Stimulated activated CD4-positive, alpha-beta T cell treated with anti-CD3 and anti-CD28 coated beads, Interleukin-4, amount 100 ng/mL, for 48 hours (primary cell): ENCODE measurements at places on chromosomes 16 and 17.

- DNase-seq = peak; percentile 79
These were observed 3.5 kb upstream of the NHERF1 start for GRCh38 chr17:74744714-74745547.

GRCh38 chr17:74758848-74759168 is 10.4 kb downstream of the NHERF1 start:
- DNase-seq = no peak

- DNase-seq = peak; percentile 59
These were observed 6.9 kb upstream of the ACTG1 start for GRCh38 chr17:81519284-81520020.

GRCh38 chr16:83206426-83206825 is 579.7 kb downstream of the CDH13 start:
- DNase-seq = no peak

DNA sequence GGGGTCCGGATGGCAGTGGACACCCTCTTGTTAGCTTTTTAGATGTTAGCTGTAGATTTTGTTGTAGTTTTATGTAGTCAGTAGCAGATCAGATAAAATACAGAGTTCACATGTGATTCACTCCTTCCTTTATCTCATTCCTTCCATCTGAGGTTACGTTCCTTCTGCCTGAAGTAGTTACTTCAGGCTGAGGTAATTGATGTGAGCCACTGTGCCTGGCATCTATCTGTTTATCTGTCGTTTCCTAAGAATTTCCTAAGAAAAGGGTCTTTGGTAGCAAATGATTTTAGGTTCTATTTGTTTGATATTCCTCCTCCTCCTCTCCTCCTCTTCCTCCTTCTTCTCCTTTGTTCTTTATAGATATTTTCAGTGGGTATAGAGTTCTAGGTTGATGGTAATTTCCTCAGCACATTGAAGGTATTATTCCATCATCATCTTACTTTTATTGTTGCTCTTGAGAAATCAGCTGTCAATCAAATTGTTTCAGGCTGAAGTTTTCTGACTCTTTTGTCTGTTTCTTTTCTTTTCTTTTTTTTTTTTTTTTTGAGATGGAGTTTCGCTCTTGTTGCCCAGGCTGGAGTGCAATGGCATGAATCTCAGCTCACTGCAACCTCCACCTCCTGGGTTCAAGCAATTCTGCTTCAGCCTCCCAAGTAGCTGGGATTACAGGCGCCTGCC is 29.6 kb upstream of the FBXO47 start:
- no peak for DNase-seq

DNA sequence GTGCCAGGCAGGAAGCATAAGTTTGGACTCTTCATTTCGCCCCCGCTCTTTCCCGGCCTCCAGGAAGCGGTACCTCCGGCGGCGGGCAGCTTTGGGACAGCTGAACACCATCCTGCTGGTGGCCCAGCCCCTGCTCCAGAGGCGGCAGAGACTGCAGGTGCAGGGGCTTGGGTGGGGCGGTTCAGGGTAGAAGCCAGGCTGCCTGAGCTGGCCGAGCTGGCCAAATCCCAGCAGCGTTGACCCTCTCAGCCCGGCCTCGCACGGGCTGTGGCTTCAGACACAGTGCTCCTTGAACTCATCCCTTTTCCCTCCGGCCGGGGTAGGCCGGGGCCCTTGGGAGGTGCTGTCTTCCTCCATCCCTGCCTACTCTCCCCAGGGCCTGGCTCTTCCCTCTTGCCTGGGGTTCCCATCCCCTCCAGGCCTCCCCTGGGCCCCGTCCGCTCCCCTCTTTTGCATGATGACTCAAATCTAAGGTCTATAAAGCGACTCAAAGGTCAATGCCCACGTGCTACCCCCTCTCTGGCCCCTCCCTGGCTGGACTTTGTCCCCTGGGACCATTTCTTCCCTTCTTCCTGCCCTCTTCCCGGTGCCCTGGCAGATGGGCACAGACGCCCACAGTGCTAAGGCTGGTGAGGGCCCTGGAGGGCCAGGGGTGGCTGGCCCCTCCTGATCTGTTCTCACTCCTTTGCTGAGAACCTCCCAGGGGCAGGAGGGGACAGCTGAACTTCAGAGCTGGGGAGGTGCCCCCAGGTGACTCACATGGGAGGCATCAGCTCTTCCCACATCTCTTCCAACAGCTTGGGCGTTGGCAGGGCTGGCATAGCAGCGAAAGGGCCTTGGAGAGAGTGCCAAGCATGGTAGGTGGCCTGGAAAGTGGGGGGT is 22.7 kb downstream of the MYO15B start:
- no peak for DNase-seq

GRCh38 chr17:41452281-41452680 is 11.5 kb upstream of the KRT38 start:
- DNase-seq = no peak

DNA sequence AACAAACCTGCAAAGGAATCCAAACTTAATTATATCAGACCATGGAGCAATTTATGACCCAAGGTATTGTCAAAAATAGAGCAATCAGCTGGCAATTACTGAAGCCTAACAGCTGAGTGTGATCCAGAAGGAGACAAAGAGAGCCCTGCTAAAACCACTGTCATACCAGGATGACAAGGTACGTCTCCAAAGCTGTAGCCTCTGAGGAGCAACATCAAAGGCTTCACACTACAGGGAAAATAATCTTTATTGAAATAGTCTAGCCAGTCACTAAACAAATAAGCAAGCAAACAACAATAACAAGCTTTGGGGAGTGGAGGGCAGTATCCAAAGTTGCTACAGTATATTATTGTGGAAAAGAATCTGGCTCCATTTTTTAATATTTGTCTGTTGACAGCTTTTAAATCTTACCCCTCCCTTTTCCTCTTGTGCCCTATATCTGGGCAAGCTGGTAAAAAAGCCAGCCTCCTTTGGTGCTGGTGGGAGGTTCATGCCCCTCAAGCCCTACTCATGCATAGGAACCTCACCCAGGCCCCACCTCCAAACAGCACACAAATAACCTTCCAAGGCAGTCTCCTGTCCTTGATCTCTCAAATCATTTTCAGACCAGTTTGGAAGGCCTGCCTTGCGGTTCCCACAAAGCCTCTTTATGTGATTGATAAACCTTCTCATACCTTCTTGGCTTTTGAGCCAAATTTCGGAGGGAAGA is 73.7 kb downstream of the ITFG1 start:
- no peak for DNase-seq

DNA sequence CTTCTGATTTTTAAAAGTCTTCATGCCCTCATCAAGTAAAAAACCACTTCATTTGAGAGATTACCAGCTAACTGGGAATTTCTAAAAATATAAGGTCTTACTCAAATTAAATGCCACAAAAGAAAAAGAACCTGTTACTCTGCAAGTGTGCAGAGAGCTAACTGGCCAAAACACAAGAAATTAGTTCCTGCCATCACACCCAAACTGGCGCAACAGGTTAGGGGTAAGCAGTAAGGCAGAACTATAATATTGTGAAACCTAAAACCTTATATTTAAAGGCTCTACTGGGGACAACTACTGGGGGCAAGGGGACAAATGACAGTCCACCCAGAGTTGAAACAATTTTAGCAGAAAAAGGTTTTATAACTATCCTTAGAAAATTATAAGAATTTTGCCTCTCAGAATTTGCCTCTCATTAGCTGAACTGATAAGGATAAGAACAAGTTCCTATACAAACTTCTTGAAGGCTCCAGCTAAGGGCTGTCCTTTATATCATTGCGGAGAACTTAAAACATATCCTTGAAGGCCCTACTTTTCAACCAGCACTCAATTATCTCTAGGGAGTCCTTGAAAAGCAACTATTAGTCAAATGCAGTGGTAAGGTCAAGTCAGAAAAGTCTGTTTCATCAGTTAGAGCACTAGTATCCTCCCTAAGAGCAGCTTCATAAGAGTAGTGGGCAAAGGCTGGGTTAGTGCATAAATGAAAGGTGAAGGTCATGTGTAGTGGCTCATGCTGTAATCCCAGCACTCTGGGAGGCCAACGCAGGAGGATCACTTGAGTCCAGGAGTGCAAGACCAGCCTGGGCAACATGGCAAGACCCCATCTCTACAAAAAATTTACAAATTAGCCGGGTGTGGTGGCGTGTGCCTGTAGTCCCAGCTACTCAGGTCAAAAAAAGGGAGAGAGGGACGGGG is 31.5 kb downstream of the SMURF2 start:
- DNase-seq = no peak

DNA sequence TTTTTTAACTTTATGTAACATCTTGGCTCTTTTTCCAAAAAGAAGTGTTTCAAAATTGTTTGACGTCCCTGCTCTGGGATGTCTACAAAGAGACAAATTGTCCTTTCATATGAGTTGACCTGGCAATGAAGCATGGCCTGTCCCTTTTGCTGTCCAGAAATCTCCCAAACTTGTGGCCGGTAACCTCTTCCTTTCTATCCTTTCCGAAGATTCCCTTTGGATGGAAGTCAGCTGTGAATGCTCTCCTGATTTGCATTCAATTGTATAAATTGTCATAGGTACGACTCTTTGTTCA is 40.9 kb upstream of the FAM20A start:
- DNase-seq = no peak
